Diencephalon (tissue), 1 donor: ENCODE measurements at places on chromosomes 11 and 22. TPM values are rescaled to one million over a fixed set of nuclear protein-coding genes. Genes with fewer than 3 reads are reported as not detected.

Gene HIPK3
- total RNA-seq: 228 TPM

Gene GAS2
- total RNA-seq: 18.0 TPM

Gene GRK3
- total RNA-seq: 42.4 TPM

Gene SLC15A3
- 9.9 TPM for total RNA-seq

Gene C1QTNF4
- total RNA-seq: 33.2 TPM

Gene PLEKHA7
- 15.2 TPM for total RNA-seq

Gene SELENOM
- 23.8 TPM for total RNA-seq

Gene RASD2
- total RNA-seq: 6.0 TPM

Gene HEPHL1
- not detected for total RNA-seq

Gene CTSW
- total RNA-seq: not detected

Gene SLC22A9
- not detected for total RNA-seq

Gene CARD16
- 1.4 TPM for total RNA-seq

Gene CRYBB2
- total RNA-seq: not detected

Gene SCGB1C1
- total RNA-seq: not detected

Gene OR6T1
- total RNA-seq: not detected

Gene KCTD14
- 1.8 TPM for total RNA-seq

Gene SCUBE1
- 3.9 TPM for total RNA-seq

Gene YPEL4
- 2.5 TPM for total RNA-seq

Gene ASPHD2
- total RNA-seq: 15.5 TPM

Gene GAL3ST3
- total RNA-seq: 15.5 TPM

Gene MLC1
- total RNA-seq: 74.5 TPM

Gene ZDHHC24
- 7.2 TPM for total RNA-seq

Gene ACTN3
- total RNA-seq: 0.23 TPM

Gene A4GALT
- 0.92 TPM for total RNA-seq

Gene OR8A1
- 0.23 TPM for total RNA-seq

Gene HPX
- 2.1 TPM for total RNA-seq

Gene IFITM2
- 1.6 TPM for total RNA-seq

Gene FZD4
- 6.5 TPM for total RNA-seq

Gene FAM118A
- 34.1 TPM for total RNA-seq

Gene RASL10A
- 1.6 TPM for total RNA-seq

Gene ACR
- not detected for total RNA-seq

Gene CRYAB
- 8.5 TPM for total RNA-seq
